ENCODE measurements at places on chromosomes 2 and 18.

GRCh38 chr2:25043241-25043867, 1.5 kb downstream of the EFR3B start:
- peak; percentile 41 for DNase-seq

GRCh38 chr2:203805486-203805838, 62.1 kb upstream of the CTLA4 start:
- no peak for DNase-seq

- no peak for DNase-seq
Observed at GRCh38 chr2:29744976-29745375, 176.4 kb downstream of the ALK start.

GRCh38 chr2:199356412-199356811, 101.3 kb downstream of the SATB2 start:
- no peak for DNase-seq

GRCh38 chr18:59768409-59768808, 71.2 kb upstream of the CCBE1 start:
- DNase-seq, result no peak

Measured in activated CD4-positive, alpha-beta T cell treated with anti-CD3 and anti-CD28 coated beads, Interleukin-2, amount 50 U/mL, for 4 hours (primary cell).